GM12891 (cell line): ENCODE measurements at places on chromosomes 16 and 17.

GRCh38 chr17:20852990-20853370 lies 189.8 kb downstream of the USP22 start:
- DNase-seq = no peak

GRCh38 chr16:65538976-65539375 lies 417.1 kb upstream of the CDH11 start:
- no peak for DNase-seq

GRCh38 chr17:64032081-64032480 lies 11.6 kb upstream of the ICAM2 start:
- DNase-seq = no peak

GRCh38 chr16:5336941-5337340 lies 239.3 kb upstream of the EEF2KMT start:
- no peak for DNase-seq
